ENCODE measurements at places on chromosomes 4 and X.

DNA sequence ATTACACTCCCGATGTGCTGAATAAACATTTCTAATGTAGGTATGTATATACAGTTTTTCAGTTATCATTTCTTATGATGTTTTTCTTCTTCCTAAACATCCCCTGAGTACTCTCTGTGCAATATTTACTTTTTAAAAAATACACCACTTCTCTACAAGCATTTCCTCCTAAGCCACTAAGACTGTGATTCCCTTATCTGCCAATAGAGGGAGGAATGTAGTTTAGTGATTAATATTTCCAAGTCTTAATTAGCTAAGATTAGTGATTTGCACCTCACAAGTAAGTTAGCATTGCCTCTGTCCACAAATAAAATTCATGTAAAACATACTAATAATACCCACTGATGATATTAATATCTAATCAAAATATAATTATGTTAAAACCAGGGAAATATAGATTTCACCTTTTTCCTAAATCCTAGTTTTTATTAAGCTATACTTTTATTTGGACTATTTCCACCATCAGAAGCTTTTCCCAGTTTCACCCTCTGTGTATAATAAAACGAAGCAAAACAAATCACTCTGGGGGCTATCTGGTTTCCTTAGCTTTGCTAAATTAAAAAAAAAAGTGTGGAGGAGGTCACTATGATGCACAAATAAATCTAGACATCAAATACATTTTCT, 909.1 kb downstream of the FAT4 start:
- DNase-seq = no peak

DNA sequence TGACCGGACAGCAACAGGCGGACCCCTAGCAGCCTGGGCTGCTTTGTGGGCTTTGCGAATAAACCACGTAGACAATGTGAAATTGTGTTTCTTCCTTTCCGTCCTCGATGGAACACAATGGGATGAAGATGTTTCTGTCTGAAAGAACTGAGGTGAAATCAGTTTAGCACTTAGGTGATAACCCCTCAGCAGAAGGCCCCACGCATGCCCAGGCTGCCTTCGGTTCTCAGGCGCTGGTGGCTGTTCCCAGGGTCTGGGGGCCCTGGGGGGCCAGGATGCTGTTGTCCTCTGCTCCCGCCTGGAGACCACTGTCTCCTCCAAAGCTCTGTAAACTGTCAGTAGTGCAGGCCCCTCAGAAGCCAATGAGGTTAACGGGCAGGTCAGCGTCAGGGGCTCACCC, 73.9 kb upstream of the HGFAC start:
- no peak for DNase-seq

DNA sequence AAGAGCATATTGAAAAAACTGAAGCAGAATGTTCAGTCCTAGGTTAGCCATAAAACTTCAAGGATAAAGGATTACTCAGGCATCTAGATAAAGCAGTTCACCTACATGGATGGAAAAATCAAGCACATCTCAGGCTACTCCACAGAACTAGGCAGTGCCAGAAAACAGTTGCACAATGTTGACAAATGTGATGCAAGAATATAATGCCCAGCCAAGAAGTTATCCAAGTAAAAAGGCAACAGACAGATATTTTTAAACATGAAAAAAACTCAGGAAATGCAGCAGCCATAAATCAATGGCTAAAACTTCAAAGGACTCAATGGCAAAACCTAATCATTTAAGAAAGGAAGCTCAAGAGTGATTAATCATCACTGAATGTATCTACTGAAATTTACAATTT, 456.0 kb upstream of the FAM241A start:
- DNase-seq = no peak

DNA sequence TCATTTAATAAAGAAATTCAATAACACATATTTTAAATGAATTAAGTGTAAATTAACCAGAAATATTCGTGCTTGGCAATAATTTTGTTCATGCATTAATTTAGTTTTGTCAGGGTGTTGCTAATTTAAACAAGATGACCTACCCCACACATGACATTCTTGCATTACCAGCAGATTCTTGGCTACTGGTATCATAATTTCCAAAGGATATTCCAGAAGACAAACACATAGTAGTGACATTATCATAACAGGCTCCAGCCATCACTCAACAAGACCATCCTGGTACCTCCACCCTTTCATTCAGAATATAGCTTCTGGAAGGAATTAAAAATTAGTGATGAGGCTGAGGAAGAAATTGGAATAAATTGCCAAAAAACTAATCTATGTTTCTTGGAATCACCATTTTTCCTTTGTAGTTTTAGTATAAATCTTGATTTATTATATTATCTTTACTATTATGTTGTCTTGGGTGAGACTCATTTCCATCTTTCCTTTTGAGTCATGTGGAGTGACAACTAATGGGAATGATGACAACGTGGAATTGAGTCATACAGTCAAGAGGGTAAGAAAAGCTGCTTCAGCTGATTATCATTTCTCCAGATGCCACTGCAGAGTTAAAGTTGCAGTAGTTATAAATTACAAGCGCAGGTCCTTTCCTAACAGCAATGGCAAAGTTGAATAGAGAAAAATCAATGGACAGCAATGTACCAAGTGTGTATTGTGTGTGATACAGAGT, 30.9 kb upstream of the HHIP start:
- DNase-seq = no peak

- DNase-seq = no peak
These were observed 45.1 kb upstream of the TSPAN7 start for GRCh38 chrX:38516196-38516774.

- DNase-seq = no peak
These were observed 82.5 kb downstream of the GPAT3 start for GRCh38 chr4:83618431-83618830.

- DNase-seq = no peak
These were observed 15.5 kb upstream of the NHS start for GRCh38 chrX:17359500-17359899.

GRCh38 chr4:175542786-175543185, 269.3 kb downstream of the GPM6A start:
- no peak for DNase-seq

DNA sequence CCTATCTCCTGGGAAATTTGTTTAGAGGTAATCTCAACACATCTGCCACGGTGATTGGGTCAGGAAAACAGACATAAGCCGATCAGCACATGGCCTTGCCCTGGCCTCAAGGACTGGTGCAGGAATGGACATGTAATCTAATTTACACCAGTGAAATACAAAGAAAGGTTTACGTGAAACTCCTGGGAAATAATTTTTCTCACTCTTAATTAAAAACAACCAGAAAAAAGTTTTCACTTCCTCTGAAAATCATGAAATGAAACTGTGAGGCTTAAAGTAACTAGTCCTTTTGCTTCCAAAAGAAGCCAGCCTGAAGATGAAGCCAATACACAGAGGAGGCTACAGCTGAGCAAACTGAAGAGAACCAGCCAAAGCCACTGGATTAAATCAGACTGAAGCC, 154.1 kb upstream of the FAM241A start:
- DNase-seq = no peak

- DNase-seq = no peak
These were observed 122.1 kb downstream of the TBL1X start for GRCh38 chrX:9586992-9587392.

GRCh38 chrX:22300130-22300529, 27.4 kb downstream of the CBLL2 start:
- DNase-seq = no peak

DNA sequence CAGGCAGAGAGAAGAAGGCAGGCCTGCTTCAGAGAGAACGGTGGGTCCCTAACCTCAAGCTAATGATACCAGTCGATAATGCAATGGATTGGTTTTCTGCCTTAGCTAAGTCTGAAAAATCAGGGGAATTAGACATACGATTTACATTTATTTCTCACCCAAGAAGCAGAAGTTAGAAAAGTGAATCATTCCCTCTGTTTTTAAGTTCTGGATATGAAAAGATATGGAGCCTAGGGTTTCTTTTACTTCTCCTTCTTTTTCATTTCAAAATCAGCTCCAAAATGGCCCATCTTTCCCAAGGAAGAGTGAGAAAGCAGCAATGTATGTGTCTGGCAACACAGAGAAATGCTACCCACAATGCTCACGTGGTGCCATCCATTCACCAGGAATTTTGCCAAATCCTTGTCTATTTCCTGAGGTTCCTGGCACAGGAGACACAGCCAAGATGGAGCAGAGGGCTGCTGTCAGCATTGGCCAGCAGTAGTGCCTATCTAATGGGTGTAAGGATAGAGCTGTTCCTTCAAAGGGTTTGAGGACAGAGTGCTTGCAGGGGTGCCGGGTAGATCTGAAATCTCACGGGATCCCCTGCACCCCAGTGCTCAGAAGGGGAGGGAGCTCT, 231.5 kb downstream of the MAML3 start:
- no peak for DNase-seq

- no peak for DNase-seq
These were observed 35.9 kb upstream of the AP1S2 start for GRCh38 chrX:15890463-15890862.

GRCh38 chr4:6207602-6208001, 7.3 kb upstream of the JAKMIP1 start:
- no peak for DNase-seq

- DNase-seq = no peak
These were observed 11.0 kb downstream of the PGM2 start for GRCh38 chr4:37837446-37837845.
